Hair follicular keratinocyte (primary cell): ENCODE measurements at places on chromosomes 2 and 18. TPM values are rescaled to one million over a fixed set of nuclear protein-coding genes. Genes with fewer than 3 reads are reported as not detected.

GPR35 gene
- total RNA-seq: not detected in 2 replicates

LGALSL gene
- total RNA-seq: 6.2 and 10.6 TPM in 2 replicates

CCDC148 gene
- total RNA-seq: 0.19 TPM in 1 of 2 replicates, not detected in the other

IL1R2 gene
- total RNA-seq: 12.9 and 33.0 TPM in 2 replicates

FAM136A gene
- 23.6 and 40.4 TPM in 2 replicates for total RNA-seq

RMND5A gene
- total RNA-seq: 21.0 and 23.7 TPM in 2 replicates

RNF152 gene
- total RNA-seq: 25.5 and 27.3 TPM in 2 replicates

DYNAP gene
- not detected in 2 replicates for total RNA-seq

CLEC4F gene
- not detected in 2 replicates for total RNA-seq

ALK gene
- total RNA-seq: under 0.01 TPM in 1 of 2 replicates, not detected in the other

SH3RF3 gene
- 0.57 and 0.86 TPM in 2 replicates for total RNA-seq

SIX2 gene
- total RNA-seq: 0.08 TPM in 1 of 2 replicates, not detected in the other

FAM237A gene
- not detected in 2 replicates for total RNA-seq

TEKT4 gene
- total RNA-seq: not detected in 2 replicates

AP1S3 gene
- 16.3 and 19.0 TPM in 2 replicates for total RNA-seq

GRHL1 gene
- 2.3 and 10.1 TPM in 2 replicates for total RNA-seq

CROCC2 gene
- not detected in 2 replicates for total RNA-seq

SERPINB11 gene
- total RNA-seq: not detected in 2 replicates

DTNA gene
- total RNA-seq: 0.47 and 1.5 TPM in 2 replicates

NEDD4L gene
- 34.8 and 57.4 TPM in 2 replicates for total RNA-seq

SCN1A gene
- not detected in 2 replicates for total RNA-seq

CDH20 gene
- not detected in 2 replicates for total RNA-seq

SKOR2 gene
- total RNA-seq: not detected in 2 replicates

RALB gene
- total RNA-seq: 45.9 and 57.3 TPM in 2 replicates

NEU2 gene
- not detected in 2 replicates for total RNA-seq

FOXI3 gene
- not detected in 2 replicates for total RNA-seq

C2orf66 gene
- total RNA-seq: not detected in 2 replicates

COLEC12 gene
- 0.38 TPM in 1 of 2 replicates, not detected in the other for total RNA-seq

TEX44 gene
- total RNA-seq: not detected in 2 replicates

CCDC102B gene
- 0.86 and 1.4 TPM in 2 replicates for total RNA-seq

M1AP gene
- total RNA-seq: 3.3 TPM in 1 of 2 replicates, not detected in the other

SERPINB3 gene
- total RNA-seq: 9.4 and 14.8 TPM in 2 replicates

NCKAP5 gene
- 1.3 and 1.7 TPM in 2 replicates for total RNA-seq

FAP gene
- 8.5 and 20.7 TPM in 2 replicates for total RNA-seq

NCOA1 gene
- total RNA-seq: 3.3 and 6.1 TPM in 2 replicates

DCTN1 gene
- 86.5 and 118 TPM in 2 replicates for total RNA-seq

CHRNG gene
- total RNA-seq: not detected in 2 replicates

RHBDD1 gene
- 12.1 and 21.9 TPM in 2 replicates for total RNA-seq
